Amygdala (tissue), 56 donors: ENCODE measurements at places on chromosomes 13 and 19.

- DNase-seq, result no peak
Observed at GRCh38 chr19:12667731-12668302, 1.2 kb downstream of the WDR83 start.

DNA sequence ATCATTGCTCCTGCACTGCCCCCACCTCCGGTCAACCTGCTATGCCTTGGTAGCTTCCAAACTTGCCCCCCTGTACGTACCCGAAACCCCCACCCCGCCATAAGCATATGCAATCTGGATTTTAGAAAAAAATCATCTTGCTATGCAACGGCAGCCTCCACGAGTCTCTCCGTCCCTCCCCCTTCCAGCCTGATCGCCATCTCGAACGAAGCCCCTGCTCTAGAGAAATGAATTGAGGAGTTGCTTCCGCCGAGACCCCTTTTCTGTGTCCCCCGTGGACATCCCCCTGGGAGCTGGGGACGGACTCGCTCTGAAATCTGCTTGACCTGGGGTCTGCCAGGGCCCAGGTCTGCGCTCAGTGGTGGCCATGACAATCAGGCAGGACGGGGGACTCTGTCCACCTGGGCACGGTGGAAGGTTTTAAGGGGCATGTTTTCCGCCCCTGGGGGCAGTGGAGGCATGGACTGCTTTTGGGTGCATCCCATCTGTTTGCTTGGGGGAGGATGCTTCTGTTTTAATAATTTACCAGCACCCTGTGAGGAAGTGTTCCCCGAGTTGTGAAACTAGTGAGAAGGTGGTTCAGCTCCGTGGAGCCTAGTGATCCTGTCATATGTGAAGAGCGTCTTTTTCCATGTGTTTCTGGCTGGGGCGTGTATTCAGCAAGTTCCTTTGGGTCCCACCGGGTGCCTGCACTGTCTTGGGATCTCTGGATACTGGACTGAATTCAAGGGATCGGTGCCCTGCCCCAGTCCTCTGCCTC lies 1.0 kb downstream of the KDM4B start:
- DNase-seq, result peak; percentile 32

- no peak for DNase-seq
Observed at GRCh38 chr13:113897161-113897560, 33.3 kb upstream of the GAS6 start.

GRCh38 chr19:4815426-4816201 lies 15.9 kb downstream of the TICAM1 start:
- DNase-seq, result peak; percentile 74

GRCh38 chr13:28865149-28865744 lies 45.1 kb downstream of the MTUS2 start:
- no peak for DNase-seq

DNA sequence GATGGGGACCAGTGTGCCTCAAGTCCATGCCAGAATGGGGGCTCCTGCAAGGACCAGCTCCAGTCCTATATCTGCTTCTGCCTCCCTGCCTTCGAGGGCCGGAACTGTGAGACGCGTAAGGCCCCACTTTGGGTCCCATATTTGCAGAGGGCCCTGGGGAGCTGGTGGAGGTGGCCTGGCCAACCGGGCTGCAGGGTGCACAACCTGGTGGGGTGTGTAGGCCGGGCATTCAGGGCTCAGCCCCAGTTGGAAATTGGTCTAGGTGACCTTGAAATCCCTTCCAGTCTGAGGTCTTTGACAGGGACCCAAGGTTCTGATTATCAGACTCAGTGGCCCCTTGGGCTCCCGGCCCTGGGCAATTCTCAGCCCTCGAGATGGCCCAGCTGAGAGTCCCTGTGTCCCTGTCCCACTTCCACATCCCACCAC lies 8.3 kb downstream of the F7 start:
- no peak for DNase-seq

DNA sequence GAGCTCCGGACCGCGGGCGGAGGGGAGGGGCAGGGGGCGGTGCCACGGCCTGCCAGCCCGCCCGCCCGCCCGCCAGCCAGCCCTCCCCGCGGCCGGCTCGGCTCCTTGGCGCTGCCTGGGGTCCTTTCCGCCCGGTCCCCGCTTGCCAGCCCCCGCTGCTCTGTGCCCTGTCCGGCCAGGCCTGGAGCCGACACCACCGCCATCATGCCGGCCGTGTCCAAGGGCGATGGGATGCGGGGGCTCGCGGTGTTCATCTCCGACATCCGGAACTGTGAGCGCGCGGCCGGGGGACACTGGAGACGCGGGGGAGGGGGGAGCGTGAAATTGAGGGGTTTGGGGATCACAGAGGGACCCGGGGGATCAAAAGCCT lies at the start of gene AP2A1:
Gene AP2A1, plus strand, starts transcription at position 72 of the 370 bp plus-strand sequence. Its CDS starts 133 bp downstream, at position 205.
- no peak for DNase-seq

GRCh38 chr13:49538404-49538803 lies 42.7 kb downstream of the PHF11 start:
- DNase-seq, result no peak

GRCh38 chr19:2771786-2772674 lies 11.0 kb downstream of the SGTA start:
- DNase-seq, result no peak

DNA sequence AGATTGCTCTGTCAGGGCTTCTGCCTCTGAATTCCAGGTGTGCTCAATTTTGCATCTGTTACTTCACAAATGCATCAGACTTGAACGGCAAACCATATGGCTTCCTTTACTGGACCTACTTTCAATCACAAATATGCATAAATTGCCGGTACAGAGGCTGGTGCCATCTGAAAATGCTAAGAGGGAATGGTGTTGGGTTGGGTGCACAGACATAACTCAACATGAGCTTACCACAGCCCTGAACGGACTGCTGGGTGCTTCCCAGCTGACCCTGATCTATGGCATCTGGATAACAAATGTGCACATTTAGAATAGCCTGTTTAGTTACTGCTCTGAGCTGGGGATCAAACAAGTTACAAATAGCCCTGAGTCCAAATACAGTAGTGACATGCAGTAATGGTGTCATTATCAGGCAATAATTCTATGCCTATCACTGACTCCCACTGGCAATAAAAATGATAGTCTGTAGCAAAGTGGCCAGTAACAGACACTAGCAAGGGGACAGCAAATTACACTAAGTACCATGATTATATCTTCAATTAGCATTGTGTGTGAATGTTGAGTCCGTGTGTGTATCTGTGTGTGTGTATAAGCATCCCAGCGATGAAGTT lies 927.3 kb downstream of the DIAPH3 start:
- no peak for DNase-seq

GRCh38 chr19:10686661-10687517 lies 14.3 kb upstream of the QTRT1 start:
- peak; percentile 53 for DNase-seq

GRCh38 chr13:67844574-67844973 lies 614.4 kb upstream of the PCDH9 start:
- DNase-seq, result no peak

DNA sequence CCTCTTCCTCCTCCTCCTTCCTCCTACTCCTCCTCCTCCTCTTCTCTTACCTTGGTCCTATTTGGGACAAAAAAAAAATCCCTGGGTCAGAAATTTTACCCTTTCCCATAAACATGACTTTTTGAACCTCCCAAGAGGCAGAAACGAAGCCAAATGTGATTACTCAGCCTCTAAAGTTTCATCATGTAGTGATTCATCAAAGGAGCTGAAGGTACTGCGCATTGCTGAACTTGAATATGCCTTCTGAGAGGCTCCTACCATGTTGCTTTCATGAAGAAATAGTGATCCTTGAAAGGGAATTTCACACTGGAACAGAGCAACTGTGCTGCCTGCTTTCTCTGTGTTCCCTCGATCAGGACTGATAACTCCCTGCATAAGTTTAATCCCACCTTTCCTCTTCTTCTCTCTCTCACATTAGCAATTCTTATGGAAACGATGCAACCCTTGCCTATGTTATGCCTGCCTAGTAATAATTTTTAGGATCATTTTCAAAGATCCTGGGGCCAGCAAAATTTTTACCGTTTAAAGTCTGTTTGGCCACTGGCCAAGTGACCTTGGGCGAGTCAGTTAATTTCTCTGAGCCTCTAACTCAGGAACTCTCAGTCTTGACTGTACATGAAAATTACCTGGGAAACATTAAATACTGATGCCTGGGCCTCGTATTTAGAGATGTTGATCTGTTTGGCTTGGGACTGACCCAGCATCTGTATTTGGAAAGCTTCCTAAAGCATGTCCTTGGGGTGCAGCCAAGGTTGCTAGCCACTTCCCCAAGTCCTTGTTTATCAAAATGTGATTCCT lies 149.5 kb downstream of the DCT start:
- DNase-seq, result no peak

GRCh38 chr13:47148543-47148942 lies 251.7 kb upstream of the HTR2A start:
- DNase-seq, result no peak
